ENCODE measurements at places on chromosomes 5 and 9. TPM values are rescaled to one million over a fixed set of nuclear protein-coding genes. Genes with fewer than 3 reads are reported as not detected.

Gene GPR107
- 21.8 TPM for total RNA-seq

Gene TMEM215
- total RNA-seq = not detected

Gene FOXD4L4
- total RNA-seq = not detected

Gene LHX6
- 6.1 TPM for total RNA-seq

Gene RASGRF2
- total RNA-seq = 5.9 TPM

Gene PLPPR1
- total RNA-seq = not detected

Gene PRDM9
- total RNA-seq = not detected

Gene CDX1
- total RNA-seq = not detected

Gene NREP
- 26.2 TPM for total RNA-seq

Gene CTXN3
- total RNA-seq = not detected

All from Right ventricle myocardium inferior (tissue), 1 donor.